Bronchial epithelial cell (primary cell): ENCODE measurements at places on chromosomes 12 and 14. TPM values are rescaled to one million over a fixed set of nuclear protein-coding genes. Genes with fewer than 3 reads are reported as not detected.

The CLEC9A gene
- not detected in 2 replicates for total RNA-seq

The ADAMTS20 gene
- not detected in 2 replicates for total RNA-seq

- DNase-seq: peak; percentile 52
Measured at GRCh38 chr12:9365296-9365695, 157.1 kb upstream of the PZP start.

DNA sequence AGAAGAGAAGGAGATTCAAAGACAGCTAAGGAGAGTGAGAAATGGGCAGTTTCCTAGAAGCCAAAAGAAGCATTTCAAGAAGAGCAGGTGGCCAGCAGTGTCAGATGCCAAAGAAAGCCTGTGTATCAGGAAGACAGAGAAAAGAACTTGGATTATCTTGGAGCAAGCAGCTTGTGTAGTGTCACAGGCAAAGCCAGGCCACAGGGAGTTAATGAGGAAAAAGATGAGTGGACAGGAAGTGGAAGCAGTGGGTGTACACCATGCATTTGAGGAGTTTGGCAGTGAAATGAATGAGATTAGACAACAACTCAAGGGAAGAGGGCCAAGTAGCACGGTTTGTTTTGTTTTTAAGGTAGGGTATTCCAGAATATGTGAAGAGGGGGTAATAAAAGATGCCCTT is 5.6 kb upstream of the MYH7 start:
- DNase-seq: no peak

- DNase-seq: no peak
Measured at GRCh38 chr14:54085232-54085761, 128.7 kb upstream of the BMP4 start.

DNA sequence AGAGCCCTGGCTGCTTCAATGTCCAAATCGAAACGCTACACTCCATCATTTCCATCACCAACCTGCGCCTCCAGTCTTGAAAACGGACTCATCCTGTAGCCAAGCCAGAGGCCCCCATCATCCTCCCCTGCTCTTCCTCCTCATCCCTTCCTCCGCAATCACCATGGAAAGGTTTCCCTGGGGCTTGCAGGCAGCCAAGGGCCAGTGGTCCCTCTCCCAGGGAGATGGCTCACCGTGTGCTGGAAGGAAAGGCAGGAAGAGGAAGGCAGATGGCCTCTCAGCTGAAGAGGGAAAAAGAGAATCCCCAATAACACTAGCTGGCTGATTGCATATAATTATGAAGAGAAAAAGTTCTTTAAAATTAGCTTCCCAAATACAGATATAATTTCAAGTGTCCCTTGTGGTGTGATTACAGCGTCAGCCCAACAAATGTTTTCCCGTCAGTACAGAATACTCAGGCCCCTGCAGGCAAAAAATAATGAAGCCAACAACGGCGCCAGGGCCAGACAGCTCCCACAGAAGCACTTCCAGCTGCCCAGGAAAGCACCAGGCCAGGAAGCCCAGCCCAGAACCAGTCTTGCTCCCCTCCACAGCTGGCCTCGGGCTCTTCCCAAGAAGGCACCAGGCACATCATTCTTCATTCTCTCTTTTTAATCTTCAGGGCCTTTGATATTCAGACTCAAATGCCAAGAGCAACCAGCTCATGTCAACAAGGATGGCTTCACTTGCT is 24.7 kb downstream of the ITPK1 start:
- DNase-seq: no peak
